ENCODE measurements at places on chromosomes 2 and 18.

- DNase-seq: no peak
These were observed 23.3 kb downstream of the SIX3 start for GRCh38 chr2:44964752-44965236.

DNA sequence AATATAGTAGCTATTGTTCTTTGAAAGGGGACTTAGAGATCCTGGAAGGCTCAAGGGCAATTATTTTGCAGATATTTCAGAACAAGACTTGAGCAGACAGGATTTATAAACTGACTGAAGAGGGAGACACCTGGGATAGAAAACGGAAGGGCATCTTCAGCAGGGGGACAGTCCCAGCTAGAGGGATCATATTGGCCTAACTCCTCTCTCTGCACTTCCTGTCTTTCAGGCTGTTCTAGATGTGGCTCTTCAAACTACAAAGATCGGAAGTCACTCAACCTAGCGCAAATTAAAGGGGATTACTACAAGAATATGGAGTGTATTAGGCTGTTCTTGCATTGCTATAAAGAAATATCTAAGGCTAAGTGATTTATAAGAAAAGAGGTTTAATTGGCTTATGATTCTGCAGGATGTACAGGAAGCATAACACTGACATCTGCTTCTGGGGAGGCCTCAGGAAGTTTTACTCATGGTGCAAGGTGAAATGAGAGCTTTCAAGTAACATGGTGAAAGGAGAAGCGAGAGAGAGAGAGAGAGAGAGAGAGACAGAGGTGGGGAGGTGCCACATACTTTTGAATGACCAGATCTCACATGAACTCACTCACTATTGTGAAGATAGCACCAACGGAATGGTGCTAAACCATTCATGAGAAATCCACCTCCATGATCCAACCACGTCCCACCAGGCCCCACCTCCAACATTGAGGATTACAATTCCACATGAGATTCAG, 5.3 kb upstream of the CTIF start:
- DNase-seq: no peak

DNA sequence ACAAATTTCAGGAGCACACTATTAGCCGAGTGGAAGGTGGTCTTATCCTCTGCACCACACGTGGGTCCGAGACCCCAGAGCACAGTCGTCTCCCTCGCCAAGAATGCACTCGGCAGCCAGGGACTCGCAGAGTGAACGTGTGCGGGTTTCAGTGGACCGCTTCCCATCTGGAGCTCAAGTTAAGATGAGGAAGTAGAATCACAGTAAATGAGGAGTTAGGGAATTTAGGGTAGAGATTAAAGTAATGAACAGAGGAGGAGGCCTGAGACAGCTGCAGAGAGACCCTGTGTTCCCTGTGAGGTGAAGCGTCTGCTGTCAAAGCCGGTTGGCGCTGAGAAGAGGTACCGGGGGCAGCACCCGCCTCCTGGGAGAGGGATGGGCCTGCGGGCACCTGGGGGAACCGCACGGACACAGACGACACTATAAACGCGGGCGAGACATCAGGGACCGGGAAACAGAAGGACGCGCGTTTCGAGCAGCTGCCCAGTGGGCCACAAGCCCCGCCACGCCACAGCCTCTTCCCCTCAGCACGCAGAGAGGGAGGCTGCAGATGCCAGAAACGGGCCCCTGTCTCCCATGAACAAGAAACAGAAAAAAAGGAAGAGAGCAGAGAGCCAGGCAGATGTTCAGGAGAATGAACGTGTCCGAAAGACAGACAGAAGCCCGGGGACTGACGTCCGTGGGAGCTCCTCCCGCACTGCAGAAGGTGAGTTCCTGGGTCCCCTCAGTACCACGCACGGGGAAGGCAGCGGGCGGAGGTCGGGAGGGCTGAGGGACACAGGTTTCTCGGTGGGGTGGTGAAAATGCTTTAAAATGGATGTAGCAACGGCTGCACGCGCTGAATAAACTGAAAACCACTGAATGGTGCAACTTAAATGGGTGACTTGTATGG, 5.4 kb upstream of the KCNG2 start:
- no peak for DNase-seq

- no peak for DNase-seq
These were observed 540.1 kb downstream of the NRXN1 start for GRCh38 chr2:50491541-50492476.

DNA sequence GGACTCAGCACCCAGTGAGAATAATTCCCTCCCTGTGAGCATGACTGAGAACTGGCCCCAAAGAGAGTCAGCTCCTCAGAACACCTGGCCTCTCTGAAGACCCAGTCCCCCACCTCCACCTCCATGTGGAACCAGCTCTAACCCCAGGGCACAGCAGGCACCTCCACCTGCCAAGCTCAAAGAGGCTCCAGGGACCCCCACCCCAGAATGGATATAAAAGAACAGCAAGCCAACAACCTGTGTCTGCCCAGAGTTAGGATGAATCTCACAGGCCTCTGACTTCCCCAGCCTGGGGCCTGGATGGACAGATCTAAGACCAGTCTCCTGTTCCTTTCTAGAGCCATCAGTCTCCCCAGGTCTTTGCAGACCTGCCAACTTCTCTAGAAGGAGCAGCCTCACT, 498.5 kb downstream of the EIPR1 start:
- no peak for DNase-seq
